ENCODE measurements at places on chromosomes 3 and 15. TPM values are rescaled to one million over a fixed set of nuclear protein-coding genes. Genes with fewer than 3 reads are reported as not detected.

- DNase-seq = no peak
Observed at GRCh38 chr3:11291808-11292207, 19.6 kb downstream of the ATG7 start.

Gene HCLS1
- total RNA-seq = 0.85 TPM

Gene ACTR8
- total RNA-seq = 26.2 TPM

Gene GPR149
- not detected for total RNA-seq
